Kidney epithelial cell (primary cell): ENCODE measurements at places on chromosomes 5 and 9. TPM values are rescaled to one million over a fixed set of nuclear protein-coding genes. Genes with fewer than 3 reads are reported as not detected.

CLIC3 gene
- 0.75 TPM in 1 of 2 replicates, not detected in the other for total RNA-seq

SLC6A19 gene
- not detected in 2 replicates for total RNA-seq

FOXD4L5 gene
- total RNA-seq = 0.04 and 0.27 TPM in 2 replicates

PDGFRB gene
- 17.1 and 18.3 TPM in 2 replicates for total RNA-seq

TMEM167A gene
- total RNA-seq = 40.2 and 46.0 TPM in 2 replicates

BAAT gene
- not detected in 2 replicates for total RNA-seq

ADAMTS13 gene
- total RNA-seq = 2.0 and 2.4 TPM in 2 replicates

PCDHB7 gene
- total RNA-seq = 0.96 and 1.5 TPM in 2 replicates

GKAP1 gene
- 2.7 TPM in 2 replicates for total RNA-seq

DMRT3 gene
- 0.25 and 0.34 TPM in 2 replicates for total RNA-seq

SH3RF2 gene
- total RNA-seq = 10.3 and 21.7 TPM in 2 replicates

ISL1 gene
- 0.17 TPM in 1 of 2 replicates, not detected in the other for total RNA-seq

STING1 gene
- 15.5 and 17.5 TPM in 2 replicates for total RNA-seq

CARD9 gene
- 1.9 and 2.0 TPM in 2 replicates for total RNA-seq

- DNase-seq = no peak
Measured at GRCh38 chr5:178113141-178113787, at the start of gene N4BP3. TSS of gene N4BP3 (plus strand) at chr5:178113532. CDS start at chr5:178119584, 6,052 bp downstream.

DNA sequence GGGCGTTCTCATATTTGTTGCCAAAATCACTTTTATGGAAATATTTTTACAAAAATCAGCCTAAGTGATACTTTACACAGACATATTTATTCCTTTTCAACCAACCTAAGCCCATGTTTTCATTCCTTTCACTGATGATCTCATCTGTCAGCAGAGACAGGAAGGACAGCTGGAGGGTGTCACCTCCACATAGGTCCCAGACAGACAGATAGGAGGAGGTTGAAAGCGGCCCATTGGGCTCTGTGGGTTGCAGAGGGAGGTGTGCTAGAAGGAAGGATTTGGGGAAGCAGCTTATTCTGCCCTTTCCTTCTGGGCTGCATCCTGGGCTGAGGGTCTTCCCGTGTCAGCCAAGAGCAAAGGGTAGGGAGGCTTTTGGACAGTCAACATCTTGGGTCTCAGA is 26.0 kb upstream of the SEMA4D start:
- no peak for DNase-seq

DNA sequence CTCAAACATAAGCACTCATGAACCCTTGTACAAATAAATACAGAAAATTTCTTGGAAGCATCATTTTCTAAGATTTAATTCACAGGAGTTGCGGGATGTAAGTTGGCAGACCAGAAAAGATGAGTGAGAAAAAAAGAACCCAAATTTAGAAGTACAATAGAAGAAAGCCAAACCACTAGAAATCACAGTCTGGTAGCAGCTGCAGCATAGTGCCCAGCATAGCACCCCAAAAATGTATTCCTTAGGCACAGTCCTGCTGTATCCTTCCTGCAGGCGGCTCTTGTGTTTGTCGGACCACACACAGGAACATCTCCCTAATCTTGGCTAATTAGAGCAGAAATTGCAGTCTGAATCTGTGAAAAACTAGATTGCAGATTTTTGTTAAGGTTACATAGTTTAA is 208.5 kb upstream of the TRPM3 start:
- DNase-seq = no peak

GRCh38 chr5:14534773-14535172 is 46.8 kb upstream of the OTULINL start:
- DNase-seq = no peak

DNA sequence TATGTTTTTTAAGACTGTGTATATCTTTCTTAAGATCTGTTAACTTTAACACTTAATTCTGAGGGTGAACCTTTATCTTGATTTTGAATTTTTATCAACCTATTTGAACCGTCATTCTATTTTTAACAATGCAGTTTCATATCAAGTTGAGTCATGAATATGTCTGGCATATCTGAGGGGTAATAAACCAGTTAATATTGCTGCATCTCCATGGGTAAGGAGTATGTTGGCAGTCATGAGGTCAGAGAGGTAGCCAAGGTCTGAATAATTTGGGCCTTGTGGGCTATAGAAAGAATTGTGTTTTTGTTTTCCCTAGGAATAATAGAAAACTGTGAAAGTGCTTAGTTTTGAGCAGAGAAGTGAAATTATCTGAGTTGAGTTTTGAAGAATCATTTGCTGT is 419.0 kb downstream of the PLK2 start:
- DNase-seq = no peak

DNA sequence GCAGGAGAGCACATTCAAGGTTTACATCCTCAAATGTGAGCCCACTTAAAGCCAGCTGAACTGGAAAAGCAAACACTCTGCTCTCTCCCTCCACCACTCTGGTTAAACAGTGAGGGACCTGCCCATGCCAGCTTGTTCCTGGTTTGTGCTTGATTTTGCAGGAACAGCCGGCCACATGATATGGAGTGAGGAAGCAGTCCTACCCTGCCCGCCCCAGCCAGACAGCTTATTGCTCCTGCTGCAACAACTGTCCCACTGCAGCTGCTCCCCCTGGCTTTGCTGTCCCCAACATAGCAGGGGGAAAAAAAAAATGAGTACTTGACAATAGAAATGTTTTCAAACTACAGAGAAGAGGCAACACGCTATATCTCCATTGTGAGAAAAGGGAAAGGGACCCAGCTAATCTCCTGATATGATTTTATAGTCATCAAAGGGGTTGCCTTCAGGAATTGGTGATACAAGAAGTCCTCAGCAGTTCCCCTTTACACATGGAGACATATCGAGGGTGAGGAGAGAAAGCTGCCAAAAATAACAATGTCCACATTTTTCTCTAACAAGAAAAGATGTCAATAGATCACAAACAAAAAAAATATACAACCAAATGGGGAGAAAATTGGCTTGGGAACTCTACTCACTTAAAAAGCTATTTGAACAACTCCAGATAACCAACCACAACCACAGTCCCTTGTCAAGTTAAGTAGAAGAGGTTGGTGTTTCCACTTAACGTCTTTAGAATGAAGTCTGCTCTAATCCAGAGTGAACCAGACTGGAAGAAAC is 4.6 kb downstream of the MYO10 start:
- DNase-seq = no peak

DNA sequence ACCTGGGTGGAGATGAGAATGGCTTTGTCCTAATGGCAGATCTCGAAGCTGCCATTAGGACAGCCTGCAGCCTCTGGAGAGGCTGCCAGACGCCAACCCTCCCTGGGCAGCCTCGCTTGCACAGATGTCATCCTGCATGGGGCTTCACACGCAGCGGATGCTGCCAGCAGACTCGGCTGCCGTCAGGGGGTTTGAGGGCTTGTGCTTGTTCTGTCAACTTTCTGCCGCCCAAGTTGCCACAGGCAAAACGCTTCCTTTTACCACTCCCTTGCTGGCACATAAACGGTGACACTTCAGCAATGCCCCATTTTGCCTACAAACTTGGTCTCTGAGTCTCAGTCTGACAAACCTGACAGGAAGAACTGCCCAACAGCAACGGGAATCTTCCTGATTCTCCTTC is 24.7 kb downstream of the DAP start:
- no peak for DNase-seq

GRCh38 chr5:180865981-180866695 is 5.1 kb upstream of the ZFP62 start:
- DNase-seq = no peak

GRCh38 chr9:19643875-19644274 is 145.0 kb downstream of the SLC24A2 start:
- DNase-seq = no peak

DNA sequence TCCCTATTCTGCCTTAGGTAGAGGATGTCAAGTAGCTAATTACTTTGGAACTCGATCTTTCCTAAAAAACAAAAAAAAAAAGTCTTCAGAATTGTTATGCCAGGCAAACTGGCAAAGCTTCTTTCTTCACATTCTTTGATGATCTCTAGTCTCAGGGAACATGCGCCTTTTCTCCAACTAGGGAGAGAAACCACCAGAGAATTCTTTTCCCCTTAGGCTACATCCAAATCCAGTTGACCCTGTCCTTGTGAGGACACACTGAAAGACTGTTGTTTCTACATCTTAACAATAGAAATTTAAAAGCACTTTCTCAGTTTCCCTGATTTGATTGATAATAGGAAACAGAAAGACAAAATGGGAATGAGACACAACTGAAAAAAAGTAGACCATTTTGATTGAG is 94.7 kb upstream of the ITGA2 start:
- DNase-seq = no peak

- DNase-seq = no peak
Measured at GRCh38 chr9:89534515-89535287, 36.8 kb upstream of the SEMA4D start.

DNA sequence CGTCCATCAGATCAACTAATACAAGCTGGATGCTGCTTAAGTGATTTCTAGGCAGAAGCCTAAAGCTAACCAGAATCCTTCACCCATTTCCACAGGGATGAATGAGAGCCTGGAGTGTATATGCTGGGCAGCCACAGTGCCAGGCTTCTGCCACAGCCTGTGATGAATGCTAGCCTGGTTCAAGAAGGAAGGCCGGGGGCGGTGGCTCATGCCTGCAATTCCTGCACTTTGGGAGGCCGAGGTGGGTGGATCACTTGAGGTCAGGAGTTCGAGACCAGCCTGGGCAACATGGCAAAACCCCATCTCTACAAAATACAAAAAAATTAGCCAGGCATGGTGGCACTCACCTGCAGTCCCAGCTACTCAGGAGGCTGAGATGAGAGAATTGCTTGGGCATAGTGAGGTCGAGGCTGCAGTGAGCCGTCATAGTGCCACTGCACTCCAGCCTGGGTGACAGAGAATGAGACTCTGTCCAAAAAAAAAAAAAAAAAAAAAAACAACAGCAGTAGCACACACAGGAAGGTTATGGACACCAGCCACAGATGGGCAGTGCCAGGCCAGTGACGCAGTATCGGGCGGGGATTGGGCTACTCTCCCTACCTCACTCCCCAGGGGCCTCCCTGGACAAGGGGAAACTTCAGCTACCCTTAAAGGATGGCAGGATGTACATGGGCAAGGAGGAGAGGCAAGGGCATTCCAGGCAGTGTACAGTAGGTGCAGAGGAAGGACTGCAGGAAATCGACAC is 23.1 kb upstream of the HMCN2 start:
- DNase-seq = no peak

GRCh38 chr5:150175076-150175475 is 8.5 kb downstream of the CDX1 start:
- DNase-seq = no peak

- DNase-seq = no peak
Measured at GRCh38 chr9:107733523-107733894, 243.9 kb upstream of the KLF4 start.

GRCh38 chr5:73564675-73565074 is 764 bp downstream of the ANKRA2 start:
- no peak for DNase-seq

- DNase-seq = no peak
Measured at GRCh38 chr5:72133212-72133990, 26.1 kb downstream of the MAP1B start.

DNA sequence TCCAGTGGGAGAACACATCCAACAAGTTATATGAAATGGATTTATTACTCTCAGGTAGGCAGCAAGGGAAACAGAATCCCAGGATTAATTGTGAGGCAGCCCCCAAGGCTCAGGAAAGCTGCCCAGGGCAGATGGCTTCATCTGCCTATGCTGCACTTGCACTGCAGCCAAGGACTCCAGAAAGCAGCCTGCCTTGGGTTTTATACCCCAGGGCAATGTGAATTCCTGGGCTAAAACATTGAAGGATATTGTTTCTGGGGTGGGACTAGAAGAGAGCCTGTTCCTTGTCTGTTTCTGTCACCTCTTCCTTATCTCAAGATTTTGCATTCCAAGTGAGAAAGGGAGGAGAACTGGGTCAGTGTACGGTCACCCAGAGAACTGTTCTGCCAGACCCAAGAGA is 8.8 kb upstream of the CCL27 start:
- DNase-seq = no peak

GRCh38 chr9:4873066-4873465 is 80.3 kb downstream of the RCL1 start:
- DNase-seq = no peak
